ENCODE measurements at places on chromosomes 2 and 18.
A peak's percentile ranks its signal among the peaks of the same experiment; 100 is the strongest.

GRCh38 chr2:199457147-199458008 lies at the start of gene SATB2:
SATB2 (minus strand) TSS chr2:199457939; CDS start chr2:199456037, 1,902 bp downstream.
- peak; percentile 52 for DNase-seq

DNA sequence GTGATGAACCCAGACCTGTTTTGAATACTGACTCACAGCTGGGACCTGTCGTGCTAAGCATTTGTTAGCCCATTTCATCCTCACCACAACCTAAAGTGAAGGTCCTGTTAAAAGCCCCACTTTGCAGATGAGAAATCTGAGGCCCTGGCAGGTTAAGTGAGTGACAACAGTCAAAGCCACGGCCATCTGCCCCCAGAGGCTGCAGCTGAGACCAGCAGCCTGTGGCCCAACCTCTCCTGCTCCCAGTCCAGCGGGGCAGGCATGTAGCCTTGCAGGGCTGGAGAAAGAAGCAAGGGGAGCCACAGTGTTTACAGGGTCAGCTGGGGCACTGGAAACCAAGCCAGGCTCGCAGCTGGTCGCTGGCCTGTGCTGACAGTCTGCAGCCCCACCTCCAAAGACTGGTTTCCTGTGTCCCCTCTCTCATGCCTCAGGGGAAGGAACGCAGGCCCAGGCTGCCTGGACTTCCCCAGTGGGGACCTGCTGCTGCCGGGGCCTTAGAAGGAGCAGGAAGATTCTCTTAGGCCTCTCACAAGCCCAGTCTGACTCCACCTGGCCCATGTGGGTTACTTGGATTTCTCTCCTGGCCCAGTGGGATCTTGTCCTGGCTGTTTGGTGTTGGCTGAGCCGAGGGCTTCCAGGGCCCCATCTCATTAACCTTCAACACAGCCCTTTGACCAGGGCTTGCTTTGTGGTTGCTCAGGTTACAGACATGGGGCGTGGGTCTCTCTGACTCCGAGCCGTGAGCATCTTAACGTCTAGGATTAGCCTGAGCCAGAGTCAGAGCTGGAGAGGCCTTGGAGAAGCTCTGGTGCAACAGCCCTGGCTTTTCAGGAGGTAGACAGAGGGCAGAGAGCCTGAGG lies 1.7 kb downstream of the INPP5D start:
- peak; percentile 55 for DNase-seq

GRCh38 chr2:66252109-66252508 lies 182.8 kb upstream of the MEIS1 start:
- DNase-seq = no peak

- DNase-seq = peak; percentile 72
Measured at GRCh38 chr2:172172513-172173173, 69.9 kb upstream of the DLX2 start.

DNA sequence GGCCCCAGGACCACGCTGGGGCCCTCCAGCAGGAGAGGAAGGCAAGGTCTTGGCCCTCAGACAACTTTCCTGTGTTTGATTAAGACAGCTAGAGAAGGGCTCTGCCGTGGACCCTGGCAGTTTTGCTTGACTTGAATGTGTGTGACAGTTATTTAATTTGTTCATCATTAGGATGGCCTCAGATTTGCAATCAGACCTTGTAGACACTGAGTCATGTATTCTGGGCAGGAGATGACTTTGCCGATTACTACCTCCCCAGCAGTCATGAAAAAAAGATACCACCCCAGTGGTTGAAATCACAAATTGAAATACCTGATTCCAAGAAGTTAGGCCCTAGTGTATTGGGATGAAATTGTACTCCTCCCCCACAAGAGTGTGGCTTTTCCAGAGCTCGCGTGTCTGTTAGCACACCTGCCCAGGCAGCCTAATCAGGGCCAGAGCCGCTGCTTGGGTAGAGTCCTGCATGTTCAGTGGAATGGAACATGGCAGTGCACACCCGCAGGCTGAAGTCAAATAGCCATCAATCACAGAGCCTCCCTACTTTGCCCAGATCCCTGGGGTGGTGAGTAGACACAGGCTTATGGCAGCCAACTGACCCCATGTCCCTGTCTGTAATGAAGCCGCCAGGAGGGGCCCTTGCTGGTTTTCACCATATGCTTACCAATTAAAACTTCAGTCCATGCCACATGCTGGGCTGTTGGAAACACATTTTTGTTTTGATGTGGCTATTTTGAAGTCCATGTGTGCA lies 122.5 kb downstream of the TPGS2 start:
- DNase-seq = no peak

DNA sequence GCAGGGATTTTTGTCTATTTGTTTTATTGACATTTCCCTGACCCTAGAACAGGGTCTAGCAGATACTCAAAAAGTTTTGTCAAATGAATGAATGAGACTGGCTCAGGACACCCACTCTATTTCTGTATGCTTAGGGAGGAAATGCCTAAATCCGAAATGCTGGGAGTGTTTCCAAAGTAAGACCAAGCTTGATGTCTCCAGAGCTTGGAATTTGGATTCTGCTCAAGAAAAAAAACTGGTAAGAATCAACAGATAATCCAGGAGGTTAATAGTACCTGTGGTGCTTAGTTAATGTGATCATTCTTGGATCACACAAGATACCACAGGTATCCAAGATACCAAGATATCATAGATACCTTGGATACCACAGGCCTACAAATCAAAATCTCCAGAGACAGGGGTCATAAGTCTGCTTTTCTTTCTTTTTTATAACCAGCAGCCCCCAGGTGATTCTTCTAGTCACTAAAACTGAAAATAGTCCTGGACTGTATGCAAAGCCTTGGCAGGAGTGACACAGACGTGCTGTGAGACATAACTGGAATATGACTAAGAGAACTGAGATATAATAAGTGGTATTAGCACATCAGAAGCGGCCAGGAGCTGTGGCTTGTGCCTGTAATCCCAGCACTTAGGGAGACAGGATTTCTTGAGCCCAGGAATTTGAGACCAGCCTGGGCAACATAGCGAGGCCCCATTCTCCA lies 39.9 kb upstream of the SP3 start:
- DNase-seq = no peak

DNA sequence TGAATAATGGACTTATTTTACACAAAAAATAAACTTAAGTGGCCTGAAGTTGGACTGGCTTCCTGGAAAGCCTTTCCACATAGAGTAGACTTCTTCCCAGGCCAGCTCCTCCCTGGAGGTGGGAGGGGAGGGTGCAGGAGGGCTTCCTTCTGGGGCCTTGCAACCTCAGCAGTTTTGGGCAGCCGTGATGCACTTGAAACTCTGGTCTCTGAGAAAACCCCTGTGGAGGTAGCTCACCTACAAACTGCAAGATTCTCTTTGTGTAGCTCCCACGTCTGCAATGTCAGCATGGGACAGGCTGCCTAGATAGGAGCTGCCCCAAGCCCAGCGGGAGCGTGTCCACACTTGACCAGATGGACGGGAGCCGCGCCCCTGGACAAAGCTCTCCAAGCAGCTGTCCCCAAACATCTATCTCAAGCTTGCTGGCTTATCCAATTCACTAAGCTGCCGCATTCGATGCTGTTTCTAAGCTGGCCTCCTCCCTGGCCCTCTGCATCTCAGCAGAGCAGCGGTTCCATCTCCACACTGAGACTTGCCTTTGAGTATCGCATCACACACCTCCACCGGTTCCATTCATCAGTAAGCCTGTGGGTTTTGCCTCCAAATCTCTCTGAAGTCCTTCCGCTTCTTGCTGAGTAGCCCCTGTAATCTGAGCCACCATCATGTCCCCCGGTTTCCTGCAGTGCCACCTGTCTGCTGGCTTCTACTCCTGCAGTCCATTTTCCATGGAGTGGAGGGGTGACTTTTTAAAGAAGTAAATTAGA lies 1.6 kb upstream of the LPIN1 start:
- DNase-seq = no peak

DNA sequence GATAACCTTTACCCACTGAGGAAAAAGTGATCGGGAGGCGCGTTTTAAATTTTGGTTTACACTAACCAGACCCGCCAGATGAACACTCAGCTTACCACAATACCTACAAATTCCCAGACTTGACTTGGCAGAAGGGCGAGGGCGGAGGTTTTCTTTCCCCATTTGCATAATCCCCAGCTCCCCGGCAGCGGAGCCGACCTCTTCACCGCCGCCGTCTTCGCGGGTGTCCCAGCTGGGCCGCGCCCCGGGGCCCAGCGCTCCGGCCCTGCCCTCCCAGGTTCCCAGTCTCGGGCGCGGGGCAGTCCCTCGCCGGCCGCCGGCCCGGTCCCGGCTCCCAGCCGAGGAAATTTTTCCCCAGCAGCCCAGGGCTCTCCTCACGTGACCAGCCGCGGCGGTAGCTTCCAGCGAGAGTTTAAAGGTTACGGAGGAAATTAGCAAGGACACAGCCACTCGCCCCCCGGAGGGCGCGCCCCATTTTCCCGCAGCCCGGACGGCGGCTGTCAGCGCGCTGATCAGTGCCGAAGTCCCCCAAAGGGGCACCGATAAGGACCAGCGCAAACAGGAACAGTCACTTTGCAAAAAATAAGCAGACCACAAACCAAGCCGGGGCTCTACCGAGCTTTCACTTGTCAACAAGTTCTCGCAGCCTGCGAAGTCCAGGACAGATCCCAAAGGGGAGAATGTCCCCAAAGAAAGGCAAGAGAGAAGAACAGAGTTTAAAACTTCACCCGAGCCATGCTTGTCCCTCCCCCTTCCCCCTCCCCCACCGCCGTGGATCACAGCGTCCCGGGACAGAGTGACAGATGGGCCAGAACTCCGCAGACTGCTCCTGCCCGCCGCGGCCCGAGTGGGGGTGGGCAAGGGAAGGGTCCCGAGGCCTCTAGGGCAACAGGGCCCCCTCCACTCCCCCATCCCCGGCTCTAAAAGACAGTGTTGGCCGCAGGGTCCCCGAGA lies 1.3 kb upstream of the PRKCE start:
- DNase-seq = peak; percentile 39

DNA sequence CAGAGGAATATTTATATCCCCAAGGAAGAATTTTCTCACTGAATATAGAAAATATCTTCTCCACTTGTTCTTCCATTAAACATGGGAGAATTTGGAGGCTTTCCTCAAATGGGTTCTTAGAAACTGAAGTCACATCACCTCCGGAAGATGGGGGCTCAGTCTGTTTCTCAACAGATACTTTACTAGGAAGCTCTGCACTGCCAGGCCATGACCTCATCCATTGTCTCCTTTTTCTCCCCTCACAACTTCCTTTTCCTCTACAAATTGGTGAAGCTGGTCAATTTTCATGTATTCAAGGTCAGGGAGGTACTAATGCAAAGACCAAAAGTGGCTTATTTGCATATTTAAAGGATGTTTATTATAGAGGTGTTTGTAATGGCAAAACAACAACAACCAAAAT lies 173.1 kb downstream of the RNF152 start:
- no peak for DNase-seq

DNA sequence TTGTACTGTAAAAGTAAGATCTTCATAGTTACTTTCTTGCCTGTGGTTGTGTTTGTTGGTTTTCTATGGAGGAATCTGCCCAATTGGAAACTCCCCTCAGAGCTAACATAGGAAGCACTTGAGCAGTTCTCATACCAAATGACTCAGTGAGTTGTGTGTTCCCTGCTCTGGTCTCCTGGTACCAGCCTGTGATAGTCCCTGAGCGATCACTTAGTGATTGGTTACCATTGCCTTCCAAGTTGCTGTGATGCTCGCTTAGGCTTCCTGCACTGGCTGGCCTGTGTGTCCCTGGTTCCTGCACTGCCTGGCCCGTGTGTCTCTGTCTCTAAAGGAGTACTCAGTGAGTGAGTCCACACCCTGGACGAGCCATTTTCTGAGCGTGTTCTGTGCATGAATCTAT lies 133.0 kb downstream of the MAP4K4 start:
- DNase-seq = peak; percentile 28

- no peak for DNase-seq
Measured at GRCh38 chr2:173605994-173606393, 251.3 kb downstream of the CDCA7 start.

DNA sequence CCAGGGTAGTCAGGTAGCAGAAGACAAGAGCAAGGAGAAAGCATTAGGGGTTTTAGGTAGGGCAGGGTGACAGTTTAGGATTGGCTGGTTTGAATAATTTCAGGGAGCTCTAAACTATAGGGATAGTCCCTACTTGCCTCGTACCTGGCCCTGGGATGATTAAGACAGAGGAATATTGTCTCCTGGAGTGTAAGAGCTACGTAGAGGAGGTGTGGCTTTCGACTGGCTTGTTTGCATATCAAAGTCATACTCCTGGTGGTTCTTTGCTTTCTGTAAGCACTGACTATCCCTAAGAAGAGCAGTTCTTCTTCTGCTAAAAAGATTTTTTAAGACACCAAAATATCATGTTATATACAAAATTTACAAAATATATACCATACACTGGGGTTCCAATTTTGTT lies 1867.4 kb downstream of the SUCLG1 start:
- no peak for DNase-seq

DNA sequence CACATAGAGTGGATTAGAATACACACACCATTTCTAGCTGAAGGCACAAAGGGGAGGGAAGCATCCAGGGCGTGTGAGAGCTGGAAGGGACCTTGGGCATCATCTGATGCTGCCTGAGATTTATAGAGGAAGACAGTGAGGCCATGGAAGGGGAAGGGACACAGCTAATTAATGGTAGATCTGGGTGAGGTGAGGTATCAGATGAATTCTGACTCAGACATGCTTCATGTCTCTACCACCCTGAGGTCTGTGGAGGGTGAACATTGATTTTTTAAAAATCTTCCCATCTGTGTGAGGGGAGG lies 42.2 kb upstream of the OTOF start:
- DNase-seq = no peak
